SHP77 treated with DMSO at 0.1 percent for 48 hours (cell line): ENCODE measurements at places on chromosomes 16 and 17.

DNA sequence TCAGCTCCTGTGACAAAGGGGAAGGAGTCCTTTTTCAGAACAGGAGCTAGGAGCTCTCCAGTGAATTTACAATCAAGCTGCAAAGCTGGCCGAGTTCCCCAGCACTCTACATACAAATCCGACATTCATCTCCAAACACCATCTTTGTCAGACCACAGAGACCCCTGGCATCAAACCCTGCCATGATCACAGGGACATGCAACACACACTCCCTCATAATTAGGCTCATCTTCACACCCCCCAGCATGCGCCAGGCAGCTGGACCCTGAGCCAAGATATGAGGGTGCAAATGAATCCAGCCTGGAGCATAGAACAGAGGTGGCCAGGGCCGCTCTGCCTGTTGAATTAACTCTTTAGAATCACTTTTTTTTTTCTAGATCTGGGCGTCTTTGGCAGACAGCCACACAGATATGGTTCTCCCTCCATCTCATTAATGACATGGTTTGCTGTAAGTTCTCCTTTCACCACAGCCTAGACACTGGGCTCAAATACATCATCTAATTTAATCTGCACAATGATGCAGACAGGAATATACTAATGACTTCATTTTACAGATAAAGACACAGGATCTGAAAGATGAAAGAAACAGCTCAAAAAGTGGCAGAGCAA is 366.3 kb downstream of the NPIPA8 start:
- DNase-seq = no peak

- DNase-seq = no peak
These were observed 8.9 kb downstream of the ZNF213 start for GRCh38 chr16:3143598-3144320.

GRCh38 chr17:37791447-37792399 is 46.9 kb upstream of the HNF1B start:
- DNase-seq = no peak

DNA sequence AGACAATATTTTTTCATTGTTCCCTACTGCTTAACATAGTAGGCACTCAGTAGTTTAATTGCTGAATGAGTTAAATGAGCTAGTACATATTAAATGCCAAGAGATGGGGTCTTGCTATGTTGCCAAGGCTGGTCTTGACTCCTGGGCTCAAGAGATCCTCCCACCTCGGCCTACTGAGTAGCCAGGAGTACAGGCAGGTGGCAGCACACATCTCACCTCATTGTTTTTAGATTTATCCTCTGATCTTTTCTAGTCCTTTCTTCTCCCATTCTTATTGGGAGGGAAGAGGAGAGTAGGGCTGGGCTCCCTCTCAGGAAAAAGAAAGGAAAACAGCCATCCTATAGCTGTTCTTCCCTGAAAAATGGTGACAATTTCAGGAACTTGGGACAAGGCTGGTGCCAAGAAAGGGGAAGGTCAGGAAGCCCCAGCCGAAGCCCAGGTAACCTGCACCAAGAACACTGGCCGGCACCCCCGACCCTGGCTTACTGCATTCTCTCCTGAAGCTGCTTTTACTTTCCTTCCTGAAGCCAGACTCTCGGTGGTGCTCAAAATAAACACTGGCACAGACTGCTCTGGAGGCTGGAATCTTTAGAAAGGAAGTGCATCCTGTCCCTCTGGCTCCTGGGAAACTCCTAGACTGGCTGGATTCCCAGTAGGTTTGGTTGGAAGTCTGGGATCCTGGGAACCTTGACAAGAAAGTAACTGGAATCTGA is 2.7 kb downstream of the TNFAIP1 start:
- DNase-seq = no peak

DNA sequence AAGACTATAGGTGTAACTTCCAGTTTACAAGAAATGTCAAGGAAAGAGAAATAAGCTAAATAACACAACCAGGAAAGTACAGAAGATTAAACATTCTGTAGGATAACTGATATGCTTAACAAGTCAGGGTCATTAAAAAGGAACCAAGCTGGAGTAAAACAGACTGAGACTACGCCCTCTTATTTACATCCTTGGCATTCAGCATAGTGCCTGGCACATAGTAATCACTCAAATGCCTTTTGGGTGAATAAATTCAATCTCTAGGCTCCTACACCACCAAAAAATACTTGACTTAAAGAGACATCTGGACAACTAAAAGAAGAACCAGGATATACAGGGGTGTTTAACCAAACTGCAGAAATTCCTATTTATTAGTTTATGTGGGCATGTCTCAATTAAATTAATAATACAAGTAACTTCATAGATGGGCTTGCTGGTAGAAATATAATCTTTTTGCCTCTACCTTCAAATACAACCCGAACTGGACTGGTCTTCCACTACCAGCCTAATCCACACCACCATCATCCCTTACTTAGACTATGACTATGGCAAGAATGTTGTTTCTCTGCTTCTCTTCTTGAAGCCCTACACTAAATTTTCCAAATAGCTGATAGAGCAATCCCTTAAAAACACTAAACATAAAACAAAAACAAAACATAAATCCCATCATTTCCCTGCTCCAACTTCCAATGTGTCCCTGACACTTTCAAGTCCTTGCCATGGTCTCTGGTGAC is 47.7 kb upstream of the ULK2 start:
- no peak for DNase-seq

DNA sequence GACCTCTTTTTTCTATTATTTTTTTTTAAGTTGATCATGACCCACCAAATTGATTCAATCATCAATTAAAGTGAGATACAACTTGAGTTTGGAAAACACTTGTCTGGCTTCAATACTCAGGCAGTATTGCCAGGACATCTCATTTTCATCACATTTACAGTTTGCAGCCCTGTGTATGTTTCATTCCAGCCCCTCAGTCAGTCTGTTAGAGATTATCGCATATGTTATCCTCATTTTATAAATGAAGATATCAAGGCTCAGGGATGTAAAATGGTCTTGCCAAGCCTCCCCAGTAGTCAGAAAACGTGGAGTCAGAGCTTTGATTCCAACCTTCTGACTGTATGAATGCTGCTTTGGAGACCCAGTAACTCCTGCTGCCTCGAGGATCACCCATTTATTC is 87.3 kb upstream of the CACNG3 start:
- no peak for DNase-seq

DNA sequence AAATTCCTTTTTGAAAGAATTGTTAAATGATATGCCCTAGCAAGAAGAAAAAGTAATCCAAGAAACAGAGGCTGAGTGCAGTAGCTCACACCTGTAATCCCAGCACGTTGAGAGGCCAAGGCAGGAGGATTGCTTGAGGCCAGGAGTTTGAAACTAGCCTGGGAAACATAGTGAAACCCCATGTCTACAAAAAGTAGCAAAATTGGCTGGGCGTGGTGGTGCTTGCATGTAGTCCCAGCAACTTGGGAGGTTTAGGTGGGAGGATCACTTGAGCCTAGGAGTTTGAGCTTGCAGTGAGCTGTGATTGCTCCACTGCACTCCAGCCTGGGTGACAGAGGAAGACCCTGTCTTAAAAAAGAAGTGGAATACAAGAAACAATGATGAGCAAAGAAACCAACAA is 56.1 kb downstream of the NT5M start:
- DNase-seq = no peak

GRCh38 chr16:75792771-75793492 is 66.6 kb upstream of the CPHXL start:
- DNase-seq = no peak

- DNase-seq = no peak
These were observed 213.6 kb downstream of the SEC14L1 start for GRCh38 chr17:77354420-77354669.

DNA sequence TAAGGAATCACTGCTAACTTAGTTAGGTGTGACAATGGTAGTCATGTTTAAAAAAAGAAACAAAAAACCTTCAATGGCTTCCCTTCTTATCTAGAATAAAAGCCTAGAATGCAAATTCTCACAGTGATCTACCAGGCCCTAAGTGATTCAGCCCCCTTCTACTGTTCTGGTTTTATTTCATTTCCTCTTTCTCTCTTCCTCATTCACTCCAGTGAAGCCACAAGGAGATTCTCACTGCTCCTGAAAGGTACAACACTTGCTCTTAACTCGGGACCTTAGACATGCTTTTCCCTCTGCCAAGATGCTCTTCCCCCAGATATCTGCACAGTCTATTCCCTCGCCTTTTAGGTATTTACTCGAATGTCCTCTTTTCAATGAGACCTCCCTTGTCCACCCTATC is 3.7 kb downstream of the PIGS start:
- no peak for DNase-seq

DNA sequence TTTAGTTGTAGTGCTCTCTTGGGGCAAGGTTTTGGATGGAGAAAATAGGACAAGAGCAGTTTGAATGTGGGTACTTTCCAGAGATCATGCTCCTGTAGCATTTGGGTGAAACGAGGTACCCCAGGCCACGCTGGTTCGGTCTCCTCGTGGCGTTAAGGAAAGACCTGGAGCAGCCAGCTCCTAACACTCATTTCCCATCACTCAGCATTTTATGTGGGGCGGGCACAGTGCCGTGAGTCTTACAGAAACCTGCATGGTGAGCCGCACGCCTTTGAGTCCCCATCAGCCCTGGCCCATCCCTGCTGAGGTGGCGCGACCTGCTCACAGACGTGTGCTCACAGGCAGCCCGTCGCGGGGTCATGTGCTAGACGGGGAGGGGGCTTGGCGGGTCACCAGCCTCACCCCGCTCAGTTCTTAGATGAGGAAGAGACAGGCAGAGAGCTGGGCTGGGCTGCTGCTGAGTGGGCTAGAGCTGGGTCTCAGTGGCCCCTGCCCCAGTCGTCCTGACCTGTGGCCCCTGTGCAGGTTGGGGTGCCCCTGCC is 37.3 kb downstream of the TBCD start:
- DNase-seq = no peak

GRCh38 chr17:80122926-80123505 is 21.6 kb downstream of the GAA start:
- no peak for DNase-seq
